ENCODE measurements at places on chromosomes 3 and 15.

- DNase-seq = no peak
These were observed 4.6 kb downstream of the PRR23E start for GRCh38 chr3:127197300-127198189.

- DNase-seq = no peak
These were observed 9.8 kb upstream of the LRRC34 start for GRCh38 chr3:169822540-169822939.

DNA sequence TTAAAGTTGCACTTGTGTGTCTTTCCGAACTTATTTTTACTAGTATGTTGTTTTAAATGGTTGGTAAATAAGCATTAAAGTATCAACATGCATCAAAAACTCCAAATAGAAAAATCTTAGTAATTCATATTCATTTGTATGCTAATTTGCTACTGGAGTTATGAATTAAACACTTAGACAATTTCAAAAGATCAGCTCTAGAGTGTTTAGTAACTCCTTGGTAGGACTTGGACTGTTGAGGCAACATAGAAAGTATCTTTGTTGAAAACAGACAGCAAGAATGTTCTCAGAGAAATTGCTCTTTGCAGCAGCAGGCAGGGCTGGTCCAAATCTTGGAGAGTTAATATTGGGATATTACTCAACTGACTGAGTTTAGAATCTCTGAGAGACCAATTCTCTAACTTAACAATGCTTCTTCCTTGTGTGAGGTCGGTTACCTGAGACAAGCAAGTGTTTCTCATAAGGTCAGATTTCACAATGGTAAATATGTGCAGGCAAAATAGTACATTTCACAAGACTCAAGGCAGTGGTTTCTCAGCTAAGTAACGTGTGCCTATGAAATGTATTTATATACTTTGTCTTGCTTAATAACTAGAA, 147.8 kb upstream of the IL12A start:
- DNase-seq = no peak

DNA sequence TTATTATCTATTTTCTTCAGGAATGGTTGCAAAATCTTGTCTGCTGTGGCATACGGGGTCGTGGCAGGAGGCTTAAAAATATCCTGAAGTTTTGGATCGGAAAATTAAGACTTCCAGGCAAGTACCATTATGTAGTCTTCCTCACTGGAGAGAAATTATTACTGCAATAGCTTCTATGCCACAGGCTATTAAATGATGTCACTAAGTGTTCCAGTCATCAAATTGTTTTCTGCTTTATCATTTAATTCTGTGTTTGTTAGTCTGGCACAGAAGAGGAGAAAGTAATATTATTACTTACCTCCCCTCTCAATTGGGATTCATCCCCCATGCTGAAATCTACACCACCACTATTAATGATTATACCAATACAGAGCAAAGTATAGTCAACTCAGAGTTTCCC, 378.2 kb upstream of the ALCAM start:
- DNase-seq = no peak

DNA sequence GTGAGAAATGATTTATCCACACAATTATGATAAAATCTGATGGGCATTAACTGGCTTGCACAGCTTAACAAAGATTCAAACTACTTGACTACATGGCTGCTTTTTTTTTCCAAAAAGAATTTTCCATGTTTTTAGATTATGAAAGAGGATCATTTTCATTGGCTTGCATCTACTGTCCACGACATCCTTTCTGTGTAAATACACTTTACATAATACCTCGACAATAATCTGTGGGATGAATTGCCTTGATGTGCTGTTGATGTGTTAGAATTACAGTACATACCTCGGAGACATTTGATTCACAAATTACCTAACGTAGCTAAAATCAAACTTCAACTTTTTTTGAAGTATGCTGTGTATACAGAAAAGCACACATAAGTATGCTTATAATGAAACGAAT, 104.4 kb downstream of the PPP2R3A start:
- no peak for DNase-seq

- no peak for DNase-seq
These were observed 108.3 kb upstream of the FRMD4B start for GRCh38 chr3:69494185-69494584.

DNA sequence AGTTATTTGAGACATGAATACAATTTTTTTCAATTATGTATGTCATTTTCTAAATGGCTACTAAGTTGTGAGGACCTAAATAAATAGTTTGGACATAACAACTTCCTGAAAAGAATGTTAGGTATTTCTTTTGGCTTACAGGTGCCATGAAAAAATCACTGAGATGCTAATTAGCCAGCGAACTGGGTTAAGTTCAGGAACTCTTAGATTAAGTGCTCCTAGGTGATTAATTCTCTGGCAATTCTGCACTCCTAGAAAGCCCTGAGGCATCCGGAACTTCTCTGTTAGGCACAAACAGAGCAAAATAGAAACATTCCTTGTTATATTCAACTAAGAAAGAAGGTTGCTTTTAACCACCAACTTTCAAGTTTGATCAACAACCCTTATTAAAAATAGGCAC, 192.3 kb downstream of the STAG1 start:
- no peak for DNase-seq

DNA sequence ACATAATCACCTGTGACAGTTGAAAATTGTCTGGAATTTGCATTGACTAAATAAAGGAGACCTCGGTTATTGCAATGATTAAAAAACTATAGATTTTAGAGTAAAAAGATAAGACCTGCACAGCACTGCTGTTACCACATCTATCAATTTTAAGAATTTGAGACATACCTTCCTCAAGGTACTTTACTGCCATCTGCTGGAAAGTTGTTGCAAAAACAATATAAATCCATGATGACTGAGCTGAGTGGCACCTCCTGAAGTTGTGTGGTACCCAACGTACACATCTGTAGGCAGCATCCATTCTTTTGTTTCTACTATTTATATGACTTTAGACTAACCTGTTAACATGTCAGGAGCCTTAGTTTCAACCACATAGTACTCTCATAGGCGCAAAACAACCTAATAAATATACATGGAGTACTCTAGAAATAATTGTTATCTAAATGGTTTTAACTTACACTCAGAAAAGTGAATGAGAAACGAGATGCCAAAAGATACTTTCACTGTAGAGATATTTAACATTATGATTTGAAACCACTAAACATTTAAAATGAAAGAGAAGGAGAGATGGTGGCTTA, 106.7 kb downstream of the GHSR start:
- peak; percentile 5 for DNase-seq

DNA sequence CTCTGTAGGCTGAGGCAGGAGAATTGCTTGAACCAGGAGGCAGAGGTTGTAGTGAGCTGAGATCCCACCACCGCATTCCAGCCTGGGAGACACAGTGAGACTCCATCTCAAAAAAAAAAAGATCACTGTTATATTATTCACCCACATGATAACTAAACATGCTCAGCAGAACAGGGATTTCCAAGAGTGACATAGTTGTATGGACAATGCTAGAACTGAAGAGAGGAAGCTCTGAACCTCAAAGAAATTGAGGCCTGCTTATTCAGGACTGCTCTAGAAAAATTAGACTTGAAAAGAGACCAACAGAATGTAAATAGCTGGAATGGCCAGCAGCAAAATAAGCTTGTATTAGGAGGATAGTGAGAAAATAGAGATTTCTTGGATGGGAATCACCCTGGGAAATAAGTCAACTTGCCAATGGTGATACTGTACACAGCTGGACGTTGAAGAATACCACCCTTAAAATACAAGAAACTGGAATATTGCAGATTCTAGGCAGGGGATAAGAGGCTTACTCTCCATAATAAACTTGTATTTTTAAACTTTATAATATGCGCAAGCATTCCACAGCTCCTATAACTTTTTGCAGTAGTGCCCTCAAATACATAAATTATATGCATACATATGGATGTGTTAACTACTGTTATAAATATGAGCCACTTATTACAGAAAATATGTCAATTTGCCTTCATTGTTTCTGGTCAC, 28.2 kb downstream of the PIK3CB start:
- no peak for DNase-seq

GRCh38 chr3:153963012-153963411, 158.2 kb upstream of the ARHGEF26 start:
- DNase-seq = no peak

GRCh38 chr3:46948830-46949671, 27.5 kb downstream of the CCDC12 start:
- no peak for DNase-seq

DNA sequence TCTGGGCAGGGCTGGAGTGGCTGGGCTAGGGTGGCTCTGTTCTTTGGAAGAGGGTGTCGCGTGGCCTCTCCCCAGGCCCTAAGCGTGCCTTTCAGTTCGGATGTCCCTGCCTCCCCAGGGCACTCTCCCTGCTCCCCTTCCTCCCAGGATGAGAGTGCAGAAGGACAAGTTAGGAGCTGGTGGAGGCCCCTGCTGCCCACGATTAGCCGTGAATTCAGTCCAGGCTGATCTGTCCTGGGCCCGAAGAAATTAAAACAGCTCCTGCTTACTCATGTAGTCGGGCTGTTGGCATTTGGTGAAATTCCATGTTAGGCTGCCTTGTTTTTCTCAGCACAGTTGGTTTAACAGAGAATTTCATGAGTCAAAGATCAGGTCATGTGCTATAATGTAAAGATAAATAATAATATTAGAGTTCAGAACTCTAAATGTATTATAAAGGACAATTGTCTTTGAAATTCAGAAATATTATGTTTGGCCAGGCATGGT, 24.5 kb downstream of the NIPA1 start:
- no peak for DNase-seq

GRCh38 chr3:176785171-176785570, 412.1 kb downstream of the TBL1XR1 start:
- DNase-seq = no peak

DNA sequence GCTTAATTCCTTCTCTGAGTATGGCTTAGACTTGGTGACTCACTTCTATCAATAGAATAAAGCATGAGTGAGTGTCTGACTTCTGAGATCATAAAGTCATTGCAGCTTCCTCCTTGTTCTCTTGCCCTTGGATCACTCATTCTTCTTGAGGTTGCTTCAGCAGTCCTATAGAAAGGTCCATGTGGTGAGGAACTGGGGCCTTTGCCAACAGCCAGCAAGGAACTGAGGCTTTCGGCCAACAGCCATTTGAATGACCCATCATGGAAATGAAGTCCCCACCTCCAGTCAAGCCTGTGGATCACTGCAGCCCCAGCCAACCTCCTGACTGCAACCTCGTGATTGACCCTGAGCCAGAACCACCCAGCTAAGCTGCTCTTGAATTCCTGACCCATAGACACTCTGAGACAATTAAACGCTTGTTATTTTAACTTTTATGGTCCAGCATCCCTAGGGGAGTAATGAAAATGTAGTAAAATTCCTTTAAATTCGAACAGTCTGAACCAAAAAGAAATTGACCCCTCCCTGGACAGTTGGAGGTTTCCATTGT, 84.5 kb downstream of the WDR76 start:
- no peak for DNase-seq

GRCh38 chr15:52348056-52348745, 52.6 kb upstream of the MYO5C start:
- no peak for DNase-seq

- no peak for DNase-seq
These were observed 1.4 kb downstream of the TMEM207 start for GRCh38 chr3:190448256-190448655.

- no peak for DNase-seq
These were observed 162.7 kb downstream of the STT3B start for GRCh38 chr3:31695280-31696008.

GRCh38 chr15:77773903-77774302, 141.2 kb upstream of the LINGO1 start:
- no peak for DNase-seq

DNA sequence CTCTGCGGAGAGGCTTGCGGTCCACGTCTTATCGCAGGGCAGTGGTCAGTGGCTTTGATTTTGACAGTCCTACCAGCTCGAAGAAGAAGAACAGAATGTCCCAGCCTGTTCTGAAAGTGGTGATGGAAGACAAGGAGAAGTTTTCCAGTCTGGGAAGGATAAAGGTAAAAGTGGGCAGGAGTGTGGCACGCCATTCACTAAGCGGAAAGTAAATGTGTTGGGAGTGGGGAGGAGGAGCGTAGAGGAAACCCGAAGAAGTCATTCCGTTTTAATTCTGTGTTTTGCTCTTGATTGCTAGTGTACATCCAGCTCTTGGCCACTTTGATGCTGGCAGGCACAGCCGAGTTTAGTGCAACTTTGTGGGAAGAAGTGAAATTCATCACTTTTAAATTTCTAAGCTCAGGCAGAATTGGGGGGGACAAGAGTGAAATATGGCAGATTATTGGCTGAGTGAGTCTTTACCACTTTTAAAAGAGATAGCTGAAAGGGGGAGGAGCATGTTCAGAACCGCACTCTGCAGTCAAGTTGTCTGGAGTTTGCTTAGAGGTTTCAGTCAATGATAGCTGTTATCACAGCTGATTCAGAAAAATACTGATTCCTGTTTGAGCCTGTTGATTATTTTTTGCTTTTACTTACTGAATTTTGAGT, 1.8 kb downstream of the ARHGEF26 start:
- DNase-seq = no peak

DNA sequence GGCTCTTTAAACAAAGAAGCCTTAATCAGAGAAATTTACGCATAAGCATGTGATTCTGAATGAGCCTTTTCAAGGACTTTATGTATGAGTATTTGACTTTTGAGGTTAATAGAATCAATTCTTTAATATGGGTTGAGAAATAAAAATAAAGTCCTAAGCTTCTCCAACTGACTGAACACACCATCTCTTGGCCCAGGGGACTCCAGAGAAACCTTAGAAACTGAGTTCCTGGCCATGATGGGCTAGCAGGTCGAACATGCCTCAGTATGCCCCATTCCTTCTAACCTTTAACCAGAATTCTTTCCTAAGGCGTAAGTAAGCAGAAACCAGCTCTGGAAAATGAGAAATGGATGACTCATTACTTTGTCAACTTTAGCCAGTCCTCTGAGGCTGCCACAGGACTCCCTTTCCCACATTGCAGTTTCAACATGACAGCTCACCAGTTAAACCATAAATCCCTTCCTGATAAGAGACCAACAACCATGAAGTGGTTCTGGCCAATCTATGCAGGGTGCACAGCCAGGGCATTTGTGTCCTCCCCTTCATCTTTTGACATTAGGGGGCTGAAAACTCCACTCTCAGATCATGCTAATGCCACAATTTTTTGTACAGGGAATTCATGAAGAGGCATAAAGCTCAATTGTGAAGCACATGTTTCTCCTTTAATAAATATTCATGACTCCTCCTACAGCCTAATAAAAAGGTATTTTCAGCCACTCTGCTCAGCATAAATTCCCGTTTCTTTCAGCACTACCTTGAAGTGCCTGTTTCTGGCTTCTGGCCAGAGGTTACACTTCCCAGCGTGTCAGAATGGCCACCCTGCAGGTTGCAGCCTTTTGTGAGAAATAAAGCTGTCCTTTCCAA, 33.3 kb downstream of the TM4SF18 start:
- no peak for DNase-seq

- DNase-seq = no peak
These were observed 931.7 kb downstream of the MCTP2 start for GRCh38 chr15:95162967-95163531.

GRCh38 chr3:18868911-18869689, 279.2 kb upstream of the KCNH8 start:
- peak; percentile 36 for DNase-seq

All from stimulated activated CD4-positive, alpha-beta T cell treated with anti-CD3 and anti-CD28 coated beads, TNF-alpha, amount 100 ng/mL, for 24 hours (primary cell).